ENCODE measurements at places on chromosomes 7 and 10.

- no peak for DNase-seq
Observed at GRCh38 chr7:72504061-72504706, 92.0 kb upstream of the CALN1 start.

- DNase-seq: no peak
Observed at GRCh38 chr7:44324204-44324480, 1.3 kb downstream of the CAMK2B start.

DNA sequence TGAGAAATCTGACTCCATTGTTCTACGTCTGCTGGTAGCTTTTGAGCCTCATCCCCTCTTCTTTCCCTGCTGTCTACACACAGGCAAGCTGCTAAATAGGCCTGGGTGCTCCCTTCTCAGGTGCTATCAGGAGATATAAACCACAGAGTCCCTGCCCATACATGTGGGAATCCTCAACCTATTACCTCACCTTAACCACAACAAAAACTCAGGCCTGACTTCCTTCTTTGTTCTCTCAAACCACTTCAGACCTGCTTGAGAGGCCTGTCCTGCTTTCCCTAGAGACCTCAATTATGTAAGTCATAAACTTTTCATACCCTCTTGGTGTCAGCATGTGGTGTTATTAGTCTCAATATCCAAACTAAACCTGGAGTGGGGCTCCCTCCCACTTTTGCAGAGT, 75.0 kb upstream of the MAGI2 start:
- no peak for DNase-seq

DNA sequence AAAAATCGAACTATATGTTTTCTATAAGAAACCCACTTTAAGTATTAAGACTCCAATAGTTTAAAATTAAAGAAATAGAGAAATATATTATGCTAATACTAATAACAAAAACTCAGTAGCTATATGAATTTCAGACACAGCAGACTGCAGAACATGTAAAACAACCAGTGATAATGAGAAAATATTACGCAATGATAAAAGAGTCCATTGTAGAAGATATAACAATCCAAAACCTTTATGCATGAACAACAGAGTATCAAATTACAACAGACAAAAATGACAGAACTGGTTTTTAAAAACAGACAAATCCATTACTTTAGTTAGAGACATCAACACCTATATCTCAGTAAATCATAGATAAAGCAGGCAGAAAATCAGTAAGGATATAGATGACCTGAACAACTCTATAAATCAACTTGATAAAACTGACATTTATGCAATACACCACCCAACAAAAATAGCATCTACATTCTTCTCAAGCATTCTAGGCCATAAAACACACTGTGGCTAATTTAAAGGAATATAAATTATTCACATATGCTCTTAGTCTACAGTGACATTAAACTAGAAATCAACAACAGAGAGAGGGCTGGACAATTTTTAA, 669.5 kb upstream of the GHITM start:
- DNase-seq: no peak

GRCh38 chr10:75508814-75509306, 77.4 kb downstream of the LRMDA start:
- DNase-seq: peak; percentile 75

- no peak for DNase-seq
Observed at GRCh38 chr10:132099389-132100090, 33.8 kb downstream of the JAKMIP3 start.

All from Jurkat, Clone E6-1 (cell line).